ENCODE measurements at places on chromosomes 1 and 21. TPM values are rescaled to one million over a fixed set of nuclear protein-coding genes. Genes with fewer than 3 reads are reported as not detected.

- no peak for DNase-seq
These were observed 19.9 kb downstream of the FAM89A start for GRCh38 chr1:231020139-231020601.

DNA sequence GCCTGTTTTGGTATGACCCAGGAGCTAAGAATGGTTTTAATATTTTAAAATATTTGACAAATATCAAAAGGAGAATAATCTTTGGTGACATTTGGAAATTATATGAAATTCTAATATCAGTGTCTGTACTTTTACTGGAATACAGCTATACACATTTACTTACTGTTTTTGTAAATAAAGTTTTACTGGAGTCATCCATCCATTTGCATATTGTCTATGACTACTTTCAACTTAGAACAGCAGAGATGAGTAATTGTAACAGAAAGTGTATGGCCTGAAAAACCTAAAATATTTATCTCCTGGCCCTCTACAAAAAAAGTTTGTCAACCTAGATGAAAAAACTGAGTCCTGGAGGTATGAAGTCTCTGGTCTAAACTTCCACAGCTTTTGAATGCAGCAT, 5.8 kb upstream of the MAP3K7CL start:
- no peak for DNase-seq

The CNIH3 gene
- total RNA-seq, result 1.4 TPM

DNA sequence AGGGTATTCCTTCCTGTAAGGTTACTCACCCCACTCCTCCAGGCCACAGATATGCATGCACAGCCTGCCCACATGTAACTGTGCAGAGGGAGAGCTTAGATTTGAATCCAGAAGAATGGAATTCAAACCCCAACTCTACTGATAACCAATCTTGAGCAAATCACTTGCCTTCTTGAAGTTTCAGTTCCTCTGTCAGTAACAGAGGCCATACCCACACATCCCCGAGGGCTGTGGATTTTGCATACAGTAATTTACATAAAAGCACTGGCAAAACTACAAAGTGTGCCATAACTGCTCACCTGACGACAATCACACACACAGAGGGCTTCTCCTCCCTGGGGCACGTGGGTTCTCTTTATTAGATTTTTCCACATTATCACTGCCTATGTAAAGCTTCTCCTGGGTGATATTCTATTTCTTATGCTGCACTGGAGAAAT, 18.6 kb downstream of the CD247 start:
- DNase-seq, result no peak

The NPR1 gene
- total RNA-seq, result 2.3 TPM

The NUAK2 gene
- total RNA-seq, result 21.2 TPM

DNA sequence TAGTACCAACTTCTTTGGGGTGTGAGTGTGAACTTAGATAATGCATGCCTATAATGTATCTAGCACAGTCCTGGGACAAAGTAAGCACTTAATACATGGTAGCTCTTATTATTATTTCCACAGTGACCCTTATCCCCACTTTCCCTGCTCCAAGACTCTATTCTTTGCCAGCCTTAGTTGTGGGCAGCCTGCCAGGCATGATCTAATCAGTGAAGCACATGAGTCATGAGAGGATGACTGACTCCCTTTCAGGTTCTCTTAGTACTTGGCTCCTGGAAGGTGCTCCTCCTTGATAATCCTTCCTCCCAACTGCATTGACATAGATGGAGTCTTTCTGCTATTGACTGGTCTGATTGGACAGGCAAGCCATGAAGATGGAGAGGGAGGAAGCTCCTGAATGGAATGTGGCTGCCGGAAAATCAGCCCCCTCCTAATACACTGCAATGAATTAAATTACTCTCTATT, 17.4 kb upstream of the GNG12 start:
- DNase-seq, result peak; percentile 33

DNA sequence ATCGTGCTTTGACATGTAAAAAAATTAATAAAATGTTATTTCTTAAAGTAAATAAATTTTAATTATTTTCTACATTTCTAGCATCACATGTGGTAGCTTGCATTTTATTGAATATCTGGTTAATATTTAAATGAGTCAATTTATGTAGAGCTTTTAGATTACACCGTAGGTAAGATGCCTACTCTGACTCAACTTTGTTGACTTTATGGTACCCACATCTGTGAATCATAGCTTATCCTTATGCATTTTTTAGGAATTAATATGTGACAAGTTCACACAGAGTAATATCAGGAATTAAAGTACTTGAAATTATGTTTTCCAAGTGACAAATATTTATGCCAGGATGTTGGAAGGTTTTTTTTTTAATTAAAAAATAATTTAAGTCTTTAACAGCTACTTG, 120.7 kb downstream of the LEPR start:
- no peak for DNase-seq

DNA sequence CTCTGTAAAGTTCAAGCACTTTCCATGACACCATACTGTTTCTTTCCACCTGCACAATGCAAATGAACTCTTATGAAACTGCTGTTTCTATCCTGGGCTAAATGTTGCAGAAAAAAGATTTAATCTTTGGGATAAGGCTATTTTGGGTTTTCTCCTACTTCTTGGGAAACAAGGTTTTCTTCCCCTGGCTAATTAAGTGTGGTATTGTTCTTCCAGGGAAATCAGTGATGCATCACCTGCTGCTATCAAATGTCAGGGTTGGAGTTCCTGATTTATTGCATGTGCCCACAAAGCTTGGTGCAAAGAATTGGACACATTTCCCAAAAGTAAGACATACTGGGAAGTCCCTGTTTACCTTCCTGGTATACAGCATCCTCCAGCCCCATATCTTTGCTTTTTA, 6.0 kb upstream of the RGS4 start:
- DNase-seq, result no peak

GRCh38 chr1:212655668-212656440, 43.8 kb downstream of the BATF3 start:
- DNase-seq, result no peak

The SERTAD4 gene
- total RNA-seq, result 4.2 TPM

DNA sequence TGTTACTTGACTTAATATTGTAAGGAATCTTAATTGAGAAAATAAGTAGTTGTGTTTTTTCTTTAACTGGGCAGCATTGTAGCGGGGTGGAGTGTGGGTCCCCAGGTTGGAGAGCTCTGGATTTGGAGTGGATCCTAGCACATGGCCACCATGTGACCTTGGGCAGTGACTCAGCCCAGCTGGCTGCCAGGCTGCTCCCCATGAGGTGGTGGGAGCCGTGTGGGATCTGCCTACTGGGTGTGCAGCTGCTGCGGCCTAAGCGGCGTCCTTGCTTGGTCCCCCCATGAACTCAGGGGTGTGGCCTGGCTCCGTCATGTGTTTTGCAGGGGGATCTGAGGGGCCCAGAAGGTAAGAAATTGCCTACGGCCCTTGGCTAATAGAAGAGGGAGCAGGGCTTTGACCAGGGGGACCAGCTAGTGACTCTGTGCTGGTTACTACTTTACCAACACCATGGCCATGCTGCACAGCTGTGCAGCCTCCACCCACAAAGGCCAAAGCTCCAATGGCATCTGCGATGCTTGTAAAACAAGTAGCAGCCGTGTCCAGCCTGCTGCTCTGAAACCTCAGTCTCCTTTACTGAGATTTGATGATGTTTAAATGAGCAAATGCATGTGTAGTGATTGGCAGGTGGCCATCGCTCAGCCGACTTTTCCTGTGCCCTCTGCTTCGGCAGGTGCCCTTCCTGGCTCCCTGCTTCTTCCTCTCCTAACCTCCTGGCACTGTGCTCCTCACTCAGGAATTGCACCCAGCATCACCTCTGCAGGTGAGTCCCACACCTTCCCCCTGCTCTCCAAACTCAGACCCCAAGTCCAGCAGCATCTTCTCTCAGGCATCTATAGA, 68.3 kb downstream of the ADARB1 start:
- DNase-seq, result no peak

GRCh38 chr1:205325334-205325884, 3.9 kb upstream of the NUAK2 start:
- DNase-seq, result peak; percentile 86

The ZNF436 gene
- total RNA-seq, result 7.1 TPM

- no peak for DNase-seq
These were observed 54.1 kb upstream of the ID3 start for GRCh38 chr1:23613191-23614031.

The KRTAP21-2 gene
- not detected for total RNA-seq

DNA sequence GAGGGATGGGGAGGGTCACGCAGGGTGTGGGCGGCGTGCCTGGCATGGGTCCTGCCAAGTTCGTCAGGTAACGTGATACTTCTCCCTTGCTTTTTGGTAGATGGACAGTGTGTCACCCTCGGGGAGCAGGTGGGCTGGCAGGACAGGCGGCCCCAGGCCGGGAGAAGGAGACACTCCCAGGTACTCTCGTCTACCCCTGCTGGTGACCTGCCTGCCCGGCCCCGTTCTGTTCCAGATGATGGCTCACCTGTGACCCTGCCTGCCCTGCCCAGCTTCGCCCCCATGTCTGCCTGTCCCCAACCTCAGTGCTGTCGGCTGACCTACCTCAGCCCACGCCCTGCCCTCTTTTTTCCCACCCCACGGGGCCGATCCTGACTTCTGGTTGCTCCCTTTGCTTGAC, 144.7 kb downstream of the PCBP3 start:
- no peak for DNase-seq

DNA sequence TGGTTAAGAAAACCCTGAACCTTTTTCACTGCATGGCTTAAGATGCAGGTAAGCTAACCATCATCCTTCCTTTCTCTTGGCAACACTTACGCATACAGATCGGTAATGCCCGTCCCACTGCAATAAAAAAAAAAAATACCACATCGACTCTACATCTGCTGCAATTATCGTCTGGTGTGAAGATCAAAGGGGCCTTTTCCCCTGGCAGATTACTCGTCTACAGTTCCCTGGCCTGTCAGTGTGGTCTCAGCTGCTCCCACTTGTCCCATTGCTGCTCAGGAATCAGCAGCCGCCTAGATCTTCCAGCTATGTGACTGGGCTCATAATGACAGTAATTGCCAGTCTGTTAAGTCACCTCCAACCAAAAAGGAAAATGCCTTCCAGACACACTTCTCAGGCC, 133.1 kb downstream of the SETD4 start:
- no peak for DNase-seq

- no peak for DNase-seq
These were observed 41.1 kb upstream of the KCNQ4 start for GRCh38 chr1:40742363-40743061.

GRCh38 chr21:37538971-37539590, 172.5 kb downstream of the DYRK1A start:
- no peak for DNase-seq

- DNase-seq, result no peak
These were observed 613.7 kb upstream of the B3GALT2 start for GRCh38 chr1:193799948-193800690.

GRCh38 chr1:160371346-160371631, 4.4 kb downstream of the NHLH1 start:
- no peak for DNase-seq

DNA sequence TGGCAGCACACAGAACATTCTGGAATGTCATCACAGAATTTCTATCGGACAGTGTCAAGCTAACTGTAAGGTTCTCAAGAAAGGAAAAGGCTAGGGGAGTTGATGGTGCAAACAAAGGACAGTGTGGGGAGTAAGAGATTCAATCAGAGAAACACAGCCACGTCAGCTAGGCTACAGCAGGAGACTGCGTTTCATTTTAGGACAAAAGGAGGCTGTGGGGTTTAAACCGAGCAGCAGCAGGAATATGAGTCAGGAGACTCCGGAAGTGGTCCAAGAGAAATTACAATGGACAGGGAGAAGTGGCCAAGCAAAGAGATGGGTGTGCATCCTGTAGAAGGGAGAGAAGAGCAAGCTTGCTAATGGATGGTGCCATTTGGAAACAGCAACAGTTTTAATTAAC, 37.4 kb upstream of the C1orf198 start:
- DNase-seq, result no peak

DNA sequence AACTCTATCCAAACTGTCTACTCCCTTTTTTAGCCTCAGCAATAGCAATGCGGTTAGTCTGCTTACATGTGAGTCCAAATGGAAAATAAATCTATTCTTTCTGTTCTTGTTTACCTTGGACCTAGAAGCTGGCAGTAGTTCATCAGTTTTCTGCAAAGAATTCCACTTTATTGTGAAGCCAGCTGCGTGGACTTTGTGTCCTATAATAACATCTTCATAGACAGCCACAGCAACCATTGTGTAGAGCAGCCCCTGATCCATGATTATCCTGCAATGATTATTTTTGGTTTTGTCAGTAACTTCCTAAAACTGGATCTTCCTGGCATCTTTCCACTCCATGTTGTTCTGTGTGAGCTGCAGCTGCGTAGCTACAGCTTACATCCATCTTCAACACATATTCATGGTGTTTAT, 408.7 kb downstream of the NUF2 start:
- no peak for DNase-seq

- no peak for DNase-seq
These were observed 16.3 kb downstream of the ACBD6 start for GRCh38 chr1:180486092-180486491.

DNA sequence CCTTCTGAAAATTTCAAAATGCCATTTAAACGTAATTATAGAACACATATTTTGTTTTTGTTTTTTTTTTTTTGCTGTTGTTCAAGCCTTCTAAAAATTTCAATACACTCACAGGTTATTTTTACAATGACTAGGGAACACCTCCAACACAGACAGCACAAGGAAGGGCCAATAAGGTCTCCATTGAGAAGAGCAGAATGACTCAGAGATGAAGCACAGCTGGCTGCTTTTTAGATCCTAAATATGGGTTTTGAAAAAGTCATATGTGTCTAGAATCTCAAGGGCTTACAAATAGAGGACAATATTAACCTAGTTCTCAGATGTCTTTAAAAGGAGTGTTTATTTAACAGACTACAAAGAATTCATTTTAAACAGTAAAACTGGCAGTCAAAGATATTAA, 104.6 kb downstream of the NEGR1 start:
- no peak for DNase-seq

The SUCO gene
- 26.7 TPM for total RNA-seq

GRCh38 chr1:43731867-43732531, 24.7 kb downstream of the ST3GAL3 start:
- no peak for DNase-seq

GRCh38 chr1:178659789-178660208, 65.2 kb upstream of the RALGPS2 start:
- no peak for DNase-seq

The RAB25 gene
- 213 TPM for total RNA-seq

The HSD11B1 gene
- 0.48 TPM for total RNA-seq

The PROK1 gene
- total RNA-seq, result not detected

GRCh38 chr1:230263568-230264195, 162.4 kb downstream of the PGBD5 start:
- no peak for DNase-seq

DNA sequence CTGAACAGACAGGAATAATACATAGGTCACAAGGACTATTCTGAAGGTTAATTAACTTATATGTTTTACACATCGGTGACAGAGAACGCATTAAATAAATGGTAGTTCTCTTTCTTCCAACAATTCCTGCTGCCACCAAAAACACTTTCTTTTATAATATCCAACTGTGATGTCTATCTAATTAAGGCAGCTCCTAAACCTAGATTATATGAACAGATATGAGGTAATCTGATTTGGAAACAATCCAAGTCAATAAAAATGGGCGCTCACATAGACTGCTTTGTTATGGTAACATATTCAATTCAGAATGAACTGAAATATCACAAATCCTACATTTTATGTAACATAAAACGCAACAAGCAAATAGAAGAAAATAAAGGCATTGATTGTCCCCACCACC, 16.0 kb downstream of the CYYR1 start:
- no peak for DNase-seq

GRCh38 chr1:57258557-57259325, 165.1 kb downstream of the DAB1 start:
- DNase-seq, result no peak

The IGSF21 gene
- total RNA-seq, result 0.40 TPM
